ENCODE measurements at places on chromosomes 6 and 20. TPM values are rescaled to one million over a fixed set of nuclear protein-coding genes. Genes with fewer than 3 reads are reported as not detected.

OOEP gene
- not detected for total RNA-seq

TBXT gene
- not detected for total RNA-seq

RPS6KA2 gene
- total RNA-seq: 245 TPM

SLC17A1 gene
- not detected for total RNA-seq

RGS17 gene
- total RNA-seq: 4.0 TPM

TRIM15 gene
- not detected for total RNA-seq

LRFN2 gene
- not detected for total RNA-seq

TFB1M gene
- 8.3 TPM for total RNA-seq

KHDC1L gene
- total RNA-seq: not detected

KCNK5 gene
- not detected for total RNA-seq

BACH2 gene
- total RNA-seq: 1.3 TPM

GABRR1 gene
- not detected for total RNA-seq

TRPC4AP gene
- 81.2 TPM for total RNA-seq

CLVS2 gene
- not detected for total RNA-seq

BCLAF1 gene
- total RNA-seq: 48.9 TPM

TRAPPC3L gene
- total RNA-seq: not detected

MEI4 gene
- not detected for total RNA-seq

DCDC2 gene
- not detected for total RNA-seq

PNPLA1 gene
- total RNA-seq: 0.49 TPM

CTAGE9 gene
- not detected for total RNA-seq

RPRD1B gene
- 27.7 TPM for total RNA-seq

ADGRG6 gene
- 1.4 TPM for total RNA-seq
